Mesenchymal stem cell (in vitro differentiated cells and primary cell): ENCODE measurements at places on chromosomes 6 and 20.
A peak's percentile ranks its signal among the peaks of the same experiment; 100 is the strongest.

- DNase-seq: peak; percentile 69
- H3K27me3 ChIP-seq: no peaks in the 10 kb centered on the region
- no peaks in the 10 kb centered on the region for H3K36me3 ChIP-seq
- no peak overlapping the region for H3K27ac ChIP-seq
- no peak overlapping the region for H3K4me3 ChIP-seq
Observed at GRCh38 chr6:109308018-109308492, 74.2 kb downstream of the CD164 start.

- H3K36me3 ChIP-seq: no peaks in the 10 kb centered on the region
- peak; percentile 20 for DNase-seq
Observed at GRCh38 chr6:107629548-107630129, 139.7 kb downstream of the SOBP start.

DNA sequence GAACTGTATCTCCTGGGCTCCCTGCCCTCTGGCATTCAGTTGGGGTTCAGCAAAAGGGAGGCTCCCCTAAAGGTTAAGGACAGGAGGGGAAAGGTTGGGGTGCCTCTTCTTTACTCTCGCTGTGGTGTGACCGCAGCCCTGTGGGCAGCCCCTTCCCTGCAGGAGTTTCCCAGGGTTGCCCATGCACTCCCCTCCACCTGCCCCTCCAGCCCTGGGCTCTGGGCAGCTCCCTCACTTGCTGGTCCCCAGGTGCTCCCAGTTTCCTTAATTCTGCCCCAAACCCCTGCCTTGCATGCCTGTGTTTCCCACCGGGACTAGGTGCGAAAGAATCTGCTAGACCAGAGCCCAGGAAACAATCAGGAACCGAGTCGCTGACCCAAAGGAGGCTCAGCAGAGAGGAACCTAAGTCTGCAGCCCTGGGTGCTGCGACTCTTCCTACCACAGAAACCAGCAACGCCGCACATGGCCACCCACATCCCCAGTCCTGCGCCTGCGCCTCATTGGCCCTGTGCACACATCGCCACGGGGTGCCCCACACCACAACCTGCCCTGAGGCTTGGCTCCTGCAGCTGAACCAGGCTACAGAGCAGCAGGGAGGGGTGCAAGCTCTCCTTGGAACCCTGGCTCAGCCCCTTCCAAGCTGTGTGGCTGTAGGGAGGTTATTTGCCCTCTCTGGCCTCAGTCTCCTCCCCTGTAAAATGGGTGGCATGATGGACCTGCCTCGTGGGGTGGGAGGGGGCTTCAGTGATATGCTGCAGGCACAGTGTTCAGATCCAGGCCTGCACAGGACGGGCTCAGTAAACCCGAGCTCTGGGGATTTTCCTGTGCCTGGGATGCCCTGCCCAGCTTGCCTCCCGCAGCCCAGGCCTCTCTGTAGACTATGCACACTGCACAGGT is 487.6 kb downstream of the PREX1 start:
- DNase-seq: no peak
- peaks cover 23% of the 10 kb centered on the region for H3K4me1 ChIP-seq
- H3K4me3 ChIP-seq: no peak overlapping the region
- peaks cover 87% of the 10 kb centered on the region for H3K27me3 ChIP-seq
- H3K27ac ChIP-seq: peak overlapping the region; percentile 84
- H3K36me3 ChIP-seq: no peaks in the 10 kb centered on the region

DNA sequence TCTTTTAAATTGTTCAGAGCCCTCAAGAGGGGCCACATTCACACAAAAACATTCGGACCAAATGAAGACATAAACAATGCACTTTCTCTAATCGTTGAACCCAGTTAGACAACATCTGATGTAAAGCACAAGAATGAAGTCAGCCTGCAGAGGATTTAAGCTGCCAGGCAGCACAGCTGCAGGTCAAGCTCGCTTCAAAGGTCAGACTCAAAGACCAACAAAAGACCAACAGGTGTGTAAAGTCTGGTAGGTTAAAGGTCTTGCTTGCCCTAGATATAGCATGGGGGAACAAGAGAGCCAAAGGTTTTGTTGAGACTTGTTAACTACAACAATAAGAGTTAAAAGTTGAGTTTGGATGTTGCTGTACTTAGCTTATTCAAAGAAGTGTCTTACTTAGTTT is 26.7 kb upstream of the MYLIP start:
- H3K27ac ChIP-seq: no peak overlapping the region
- H3K36me3 ChIP-seq: no peaks in the 10 kb centered on the region
- H3K4me3 ChIP-seq: no peak overlapping the region
- no peaks in the 10 kb centered on the region for H3K4me1 ChIP-seq
- peaks cover 5% of the 10 kb centered on the region for H3K27me3 ChIP-seq
- no peak for DNase-seq

DNA sequence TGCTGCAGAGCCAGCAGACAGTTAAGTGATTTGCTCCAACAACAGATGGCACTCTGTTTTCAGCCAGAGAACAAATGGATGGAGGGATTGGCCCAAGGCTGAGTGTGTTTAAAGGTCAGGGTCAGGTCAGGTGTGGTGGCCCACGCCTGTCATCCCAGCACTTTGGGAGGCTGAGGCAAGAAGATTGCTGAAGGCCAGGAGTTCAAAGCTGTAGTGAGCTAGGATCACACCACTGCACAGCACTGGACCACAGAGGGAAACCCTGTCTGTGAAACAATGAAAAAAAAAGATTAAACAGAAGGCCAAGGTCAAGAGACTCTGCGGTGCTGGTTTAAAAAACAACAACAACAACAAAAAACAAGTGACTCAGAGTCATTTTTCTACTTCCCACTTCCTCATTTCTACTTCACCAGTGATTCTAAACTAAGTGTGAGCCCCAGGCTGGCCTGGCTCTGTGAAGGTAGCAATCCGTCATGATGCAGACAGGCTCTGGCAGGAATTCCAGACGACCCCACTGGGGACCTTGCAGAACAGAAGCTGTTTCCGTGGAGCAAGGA is 42.5 kb upstream of the ARMC2 start:
- H3K4me1 ChIP-seq: peaks cover 7% of the 10 kb centered on the region
- H3K4me3 ChIP-seq: no peak overlapping the region
- no peaks in the 10 kb centered on the region for H3K36me3 ChIP-seq
- no peak overlapping the region for H3K27ac ChIP-seq
- peak; percentile 14 for DNase-seq

DNA sequence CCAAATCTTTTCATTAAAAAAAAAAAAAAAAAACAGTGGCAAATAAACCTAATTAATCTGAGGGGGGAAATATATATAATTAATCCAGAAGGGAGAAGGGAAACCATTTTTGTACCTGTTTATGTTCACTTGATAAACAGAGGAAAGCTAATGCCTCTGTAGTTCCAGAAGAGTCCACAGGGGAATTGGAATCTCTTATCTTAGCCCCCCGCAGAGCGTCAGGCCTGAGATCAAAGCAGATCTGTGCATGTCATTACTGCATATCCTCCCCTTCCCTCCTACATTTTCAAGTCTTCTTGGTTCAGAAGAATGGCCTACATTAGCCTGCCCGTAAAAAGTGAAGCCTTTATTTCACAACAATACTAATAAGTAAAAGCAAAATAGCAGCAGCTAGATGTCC is 157.2 kb downstream of the PTPRT start:
- no peak overlapping the region for H3K4me3 ChIP-seq
- no peaks in the 10 kb centered on the region for H3K27me3 ChIP-seq
- no peaks in the 10 kb centered on the region for H3K4me1 ChIP-seq
- H3K27ac ChIP-seq: no peak overlapping the region
- DNase-seq: no peak

DNA sequence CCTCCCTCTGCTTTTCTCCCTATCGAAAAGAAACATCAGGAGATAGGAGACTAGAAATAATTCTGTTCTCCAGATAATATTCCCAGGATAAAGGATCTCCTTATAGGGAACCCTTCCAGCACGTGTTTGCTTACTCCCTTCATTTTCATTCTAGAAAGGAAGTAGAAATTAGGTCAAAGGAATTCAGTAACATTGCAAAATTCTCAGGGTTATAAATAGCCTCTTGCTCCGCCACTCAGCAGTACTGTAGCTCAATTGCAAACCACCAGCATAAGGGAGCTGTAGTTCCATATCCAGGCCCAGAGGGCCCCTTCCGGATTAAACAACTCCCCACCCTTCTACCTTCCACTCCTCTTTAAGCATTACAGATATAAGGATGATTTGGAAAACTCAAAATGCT is 6.2 kb downstream of the ELMO2 start:
- H3K27ac ChIP-seq: peak overlapping the region; percentile 10
- H3K4me1 ChIP-seq: peaks cover 10% of the 10 kb centered on the region
- H3K4me3 ChIP-seq: no peak overlapping the region
- no peaks in the 10 kb centered on the region for H3K27me3 ChIP-seq
- H3K36me3 ChIP-seq: peaks cover 45% of the 10 kb centered on the region

DNA sequence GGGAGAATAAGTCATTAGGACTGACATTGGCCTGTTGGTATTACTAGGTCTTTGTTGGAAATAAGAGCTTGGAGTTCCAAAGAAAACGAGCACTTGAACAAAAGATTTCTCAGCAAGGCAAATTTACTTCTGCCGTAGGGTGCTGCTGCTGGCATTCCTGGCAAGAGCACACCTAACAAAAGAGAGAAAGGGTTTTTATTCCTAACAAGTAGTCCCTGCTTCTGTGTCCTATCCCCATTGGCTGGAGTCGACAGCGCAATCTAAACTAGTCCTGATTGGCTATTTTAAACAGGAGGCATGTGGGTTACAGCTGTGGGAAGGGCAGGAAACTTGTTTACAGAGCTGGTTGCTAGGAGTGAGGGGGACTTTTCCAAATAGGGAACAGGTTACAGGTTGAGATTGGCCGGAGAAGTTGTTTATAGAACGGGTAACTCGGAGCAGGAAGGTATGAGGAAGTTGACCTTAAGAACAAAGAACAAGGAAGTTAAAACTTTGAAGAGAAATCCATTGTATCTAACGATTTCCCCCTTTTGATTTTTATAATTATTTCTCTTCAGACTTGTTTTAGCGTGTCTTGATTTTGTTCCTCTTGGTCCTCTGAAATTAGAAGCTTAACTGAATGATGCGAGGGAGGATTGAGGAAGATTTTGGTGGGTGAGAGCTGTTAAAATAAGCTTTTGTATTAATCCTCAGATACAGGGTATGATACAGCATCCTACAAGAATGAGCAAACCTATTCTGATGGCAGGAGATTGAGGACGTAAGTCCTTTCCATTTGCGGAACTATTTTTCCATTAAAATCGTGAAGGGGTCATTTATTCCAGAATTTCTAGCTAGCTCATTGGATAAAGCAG is 3.4 kb upstream of the ZNFX1 start:
- no peaks in the 10 kb centered on the region for H3K27me3 ChIP-seq
- peak overlapping the region; percentile 50 for H3K27ac ChIP-seq
- DNase-seq: peak; percentile 92
- peaks cover 12% of the 10 kb centered on the region for H3K4me1 ChIP-seq

DNA sequence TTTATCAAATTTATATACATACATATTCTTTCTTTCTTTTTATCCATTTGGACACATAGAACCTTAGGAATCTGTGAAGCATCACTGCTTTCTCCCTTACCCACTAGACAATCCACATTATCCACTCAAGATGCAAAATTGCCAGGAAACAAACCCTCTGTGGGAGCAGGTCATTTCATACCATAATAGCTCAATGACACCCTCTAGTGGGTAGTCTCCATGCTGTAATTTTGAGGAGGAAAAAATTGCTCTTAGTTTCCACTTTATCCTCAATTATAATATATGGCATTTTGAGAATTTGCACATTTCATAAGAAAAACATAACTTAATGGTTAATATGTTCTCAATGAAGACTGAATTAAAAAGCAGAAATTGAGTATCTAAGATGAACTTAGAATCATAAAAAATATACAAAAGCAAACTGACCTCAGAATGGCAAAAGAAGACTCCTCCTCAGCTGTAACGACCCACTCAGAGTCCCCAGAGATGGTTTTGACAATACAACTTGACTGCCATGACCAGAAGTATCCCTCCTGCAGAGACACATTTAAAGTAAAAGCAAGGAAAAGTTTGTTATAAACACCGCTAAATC is 164.1 kb downstream of the FRK start:
- peaks cover 3% of the 10 kb centered on the region for H3K4me1 ChIP-seq
- H3K27ac ChIP-seq: no peak overlapping the region
- no peak overlapping the region for H3K4me3 ChIP-seq
- H3K27me3 ChIP-seq: no peaks in the 10 kb centered on the region
- peak; percentile 43 for DNase-seq

GRCh38 chr6:136210398-136211165 is 39.5 kb downstream of the MTFR2 start:
- no peak overlapping the region for H3K27ac ChIP-seq
- no peaks in the 10 kb centered on the region for H3K27me3 ChIP-seq
- no peaks in the 10 kb centered on the region for H3K36me3 ChIP-seq
- H3K4me3 ChIP-seq: no peak overlapping the region

DNA sequence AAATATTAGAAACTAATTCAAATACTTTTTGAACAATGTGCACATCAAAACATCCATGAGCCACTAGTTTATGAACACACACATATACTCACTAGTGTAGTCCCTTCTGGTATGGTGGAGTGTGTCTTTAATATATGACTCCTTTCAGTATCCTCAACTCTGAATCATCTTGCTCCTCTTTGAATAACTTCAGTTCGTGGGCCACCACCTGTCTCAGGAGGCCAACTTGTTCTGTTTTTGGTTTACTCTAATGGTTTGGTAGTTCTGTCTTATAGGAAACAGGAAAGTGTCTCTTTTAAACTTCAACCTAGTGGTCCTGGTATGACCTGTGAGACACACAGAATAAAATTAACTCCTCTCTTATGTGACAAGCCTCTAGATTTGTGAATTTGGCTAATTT is 55.6 kb downstream of the ZNF292 start:
- peaks cover 3% of the 10 kb centered on the region for H3K4me1 ChIP-seq
- H3K4me3 ChIP-seq: no peak overlapping the region
- no peak overlapping the region for H3K27ac ChIP-seq
- DNase-seq: no peak
- H3K27me3 ChIP-seq: no peaks in the 10 kb centered on the region

DNA sequence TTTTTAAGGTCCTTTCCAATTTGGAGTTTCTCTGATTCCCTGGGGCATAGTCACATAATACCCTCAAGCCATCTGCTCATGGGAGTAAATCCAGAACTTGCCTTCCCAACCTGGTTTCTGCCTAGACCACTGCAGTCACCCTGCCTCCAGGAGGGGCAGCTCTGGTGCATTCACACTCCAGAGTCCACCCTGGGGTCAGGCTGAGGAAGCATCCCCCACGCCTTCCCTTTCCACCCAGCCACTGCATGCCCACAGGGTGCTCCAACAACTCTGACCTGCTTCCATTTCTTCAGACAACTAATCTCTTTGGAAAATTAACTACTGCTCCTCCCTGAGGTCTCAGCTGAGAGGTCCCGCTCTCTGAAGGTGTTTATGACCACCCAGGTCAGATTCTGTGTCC is 211.4 kb upstream of the RIN2 start:
- H3K27me3 ChIP-seq: no peaks in the 10 kb centered on the region
- H3K36me3 ChIP-seq: no peaks in the 10 kb centered on the region
- no peaks in the 10 kb centered on the region for H3K4me1 ChIP-seq
- no peak overlapping the region for H3K4me3 ChIP-seq
- H3K27ac ChIP-seq: no peak overlapping the region

- no peak overlapping the region for H3K27ac ChIP-seq
- no peaks in the 10 kb centered on the region for H3K27me3 ChIP-seq
Observed at GRCh38 chr6:42966571-42966970, 6.0 kb downstream of the GNMT start.

GRCh38 chr20:54550776-54551396 is 75.5 kb downstream of the DOK5 start:
- no peaks in the 10 kb centered on the region for H3K4me1 ChIP-seq
- DNase-seq: no peak
- H3K27ac ChIP-seq: no peak overlapping the region
